Activated CD4-positive, alpha-beta T cell treated with anti-CD3 and anti-CD28 coated beads, Interleukin-2, amount 50 U/mL, for 48 hours (primary cell): ENCODE measurements at places on chromosomes 4 and X.

DNA sequence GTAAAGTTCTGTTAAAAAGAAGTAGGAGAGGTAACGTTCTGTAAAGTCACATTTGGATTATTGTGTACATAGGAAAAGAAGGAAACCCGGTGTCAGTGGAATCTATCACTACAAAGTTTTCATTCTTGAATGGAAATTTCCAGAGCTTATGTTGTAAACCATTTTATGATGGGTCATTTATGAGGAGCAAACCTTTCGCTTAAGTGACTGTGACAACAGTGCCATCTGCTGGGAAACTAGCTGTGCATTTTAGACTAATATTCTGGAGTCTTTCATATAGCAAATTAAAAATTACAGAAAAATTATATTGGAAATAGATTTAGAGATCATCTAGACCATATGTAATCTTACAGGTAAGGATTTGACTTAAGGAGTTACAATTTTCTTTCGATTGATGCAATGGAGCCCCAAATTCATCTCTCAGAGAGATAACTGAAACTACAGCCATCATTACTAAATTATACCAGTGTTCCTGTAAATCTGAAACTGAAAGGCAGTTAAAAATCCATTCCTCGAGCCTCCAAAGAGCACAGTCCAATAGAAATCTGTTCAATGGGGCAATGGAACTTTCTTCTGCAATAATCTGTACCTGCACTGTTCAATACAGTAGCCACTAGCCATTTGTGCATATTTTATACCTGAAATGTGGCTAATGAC lies 26.9 kb downstream of the ASB9 start:
- peak; percentile 48 for DNase-seq

GRCh38 chr4:13455411-13455810 lies 28.7 kb downstream of the RAB28 start:
- DNase-seq: no peak

DNA sequence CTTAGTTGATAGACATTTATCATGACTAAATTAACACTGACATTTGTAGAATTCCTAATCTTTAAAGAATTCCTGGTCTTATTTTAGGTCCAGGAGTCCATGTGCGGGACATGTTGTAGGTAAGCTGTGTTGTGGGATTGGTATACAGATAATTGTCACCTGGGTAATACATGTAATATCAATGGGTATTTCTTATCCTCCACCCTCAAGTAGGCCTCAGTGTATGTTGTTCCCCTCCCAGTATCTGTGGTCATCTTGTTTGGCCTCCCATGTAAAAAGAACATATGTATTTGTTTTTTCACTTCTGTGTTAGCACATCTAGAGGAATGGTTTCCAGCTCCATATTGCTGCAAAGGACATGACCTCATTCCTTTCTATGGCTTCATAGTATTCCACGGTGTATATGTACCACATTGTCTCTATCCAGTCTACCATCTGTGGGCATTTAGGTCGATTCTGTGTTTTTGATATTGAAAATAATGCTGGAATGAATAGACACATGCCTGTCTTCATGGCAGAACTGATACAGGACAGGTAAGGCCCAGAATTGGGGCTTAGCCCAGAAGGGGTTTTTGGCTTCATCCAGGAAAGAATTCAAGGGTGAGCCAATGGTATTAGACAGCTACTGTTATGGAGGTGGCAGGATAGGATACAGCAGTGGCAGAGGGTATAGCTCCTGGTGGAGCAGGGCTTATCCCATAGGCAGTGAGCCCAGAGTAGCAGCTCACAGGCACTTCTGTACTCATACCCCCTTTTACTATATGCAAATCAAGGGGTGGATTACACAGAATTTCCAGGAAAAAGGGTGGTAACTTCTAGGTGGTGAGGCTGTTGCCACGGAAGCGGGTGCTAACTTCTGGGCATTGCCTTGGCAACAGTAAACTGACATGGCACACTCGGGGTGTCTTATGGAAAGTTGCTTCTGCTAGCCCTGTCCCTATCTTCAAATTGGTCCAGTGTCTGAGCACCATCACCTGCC lies 66.1 kb upstream of the WDR1 start:
- DNase-seq: peak; percentile 13

- no peak for DNase-seq
Observed at GRCh38 chrX:121000589-121000988, 15.0 kb upstream of the CT47A1 start.

DNA sequence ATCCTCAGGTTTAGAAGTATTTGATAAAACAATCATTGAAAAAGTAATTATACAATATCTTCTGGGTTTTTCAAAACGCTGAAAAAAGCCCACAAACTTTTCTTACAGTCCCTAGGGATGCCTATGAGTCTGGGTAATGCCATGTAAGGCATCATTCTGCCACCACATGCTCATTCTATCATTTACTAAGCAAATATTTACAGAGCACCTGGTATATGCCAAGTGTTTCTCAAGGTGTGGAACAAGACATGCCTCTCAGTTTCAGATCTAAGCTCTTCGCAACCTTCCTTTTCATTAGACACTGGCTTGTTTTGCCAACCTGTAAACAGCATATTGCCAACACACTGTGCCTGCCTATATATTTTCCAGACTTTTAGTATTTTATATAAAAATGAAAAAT lies 17.7 kb downstream of the MID1 start:
- DNase-seq: no peak

GRCh38 chr4:80026100-80026499 lies 46.9 kb downstream of the ANTXR2 start:
- no peak for DNase-seq
